Stimulated activated effector memory CD8-positive, alpha-beta T cell treated with anti-CD3 and anti-CD28 coated beads, Interleukin-12 subunit alpha, Interleukin-12 subunit beta, amount 100 ng/mL, for 72 hours (primary cell): ENCODE measurements at places on chromosomes 1 and 21.

DNA sequence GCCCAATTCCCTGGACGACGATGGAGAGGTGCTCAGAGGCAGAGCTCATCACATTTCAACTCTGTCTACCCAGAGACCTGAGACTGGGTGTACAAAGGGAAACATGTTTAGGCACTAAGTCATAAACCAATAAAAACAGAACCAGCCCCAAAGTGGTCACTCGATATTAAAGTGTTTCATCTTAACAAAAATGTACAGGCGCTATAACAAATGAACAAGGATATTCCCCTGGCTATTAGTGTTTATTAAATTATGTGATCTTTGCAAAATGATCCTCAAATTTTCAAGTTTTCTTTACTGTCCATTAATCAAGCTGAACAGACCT, 43.6 kb downstream of the NPHP4 start:
- no peak for DNase-seq

DNA sequence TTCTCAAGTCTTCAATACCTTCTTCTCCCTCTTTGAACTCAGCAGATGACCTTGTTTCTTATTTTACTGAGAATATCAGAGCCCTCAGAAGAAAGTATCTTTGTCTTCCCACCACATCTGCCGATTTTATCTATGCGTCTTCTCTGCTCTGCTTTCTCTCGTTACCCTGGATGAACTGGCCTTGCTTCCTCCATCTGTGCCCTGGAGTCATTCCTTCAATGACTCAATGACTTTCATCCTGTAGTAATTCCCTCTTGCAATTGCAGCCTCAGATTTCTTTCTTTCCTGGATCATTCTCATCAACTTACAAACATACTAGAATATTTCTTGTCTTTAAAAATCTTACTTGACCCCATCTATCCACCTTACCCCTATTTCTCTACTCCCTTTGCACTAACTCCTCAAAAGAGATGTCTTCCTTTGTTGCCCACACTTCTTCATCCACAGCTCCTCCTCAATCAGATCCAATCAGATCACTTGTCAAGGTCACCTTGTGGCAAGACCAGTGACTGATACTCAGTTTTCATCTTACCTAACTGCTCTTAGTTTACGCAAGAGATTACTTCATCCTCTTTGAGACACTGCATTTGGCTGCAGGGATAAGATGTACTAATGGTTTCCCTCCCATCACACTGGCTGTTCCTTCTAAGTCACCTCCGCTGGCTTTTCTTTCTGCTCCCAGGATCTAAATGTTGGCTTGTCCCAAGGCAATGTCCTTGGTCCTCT, 8.2 kb upstream of the TGFBR3 start:
- DNase-seq: no peak

DNA sequence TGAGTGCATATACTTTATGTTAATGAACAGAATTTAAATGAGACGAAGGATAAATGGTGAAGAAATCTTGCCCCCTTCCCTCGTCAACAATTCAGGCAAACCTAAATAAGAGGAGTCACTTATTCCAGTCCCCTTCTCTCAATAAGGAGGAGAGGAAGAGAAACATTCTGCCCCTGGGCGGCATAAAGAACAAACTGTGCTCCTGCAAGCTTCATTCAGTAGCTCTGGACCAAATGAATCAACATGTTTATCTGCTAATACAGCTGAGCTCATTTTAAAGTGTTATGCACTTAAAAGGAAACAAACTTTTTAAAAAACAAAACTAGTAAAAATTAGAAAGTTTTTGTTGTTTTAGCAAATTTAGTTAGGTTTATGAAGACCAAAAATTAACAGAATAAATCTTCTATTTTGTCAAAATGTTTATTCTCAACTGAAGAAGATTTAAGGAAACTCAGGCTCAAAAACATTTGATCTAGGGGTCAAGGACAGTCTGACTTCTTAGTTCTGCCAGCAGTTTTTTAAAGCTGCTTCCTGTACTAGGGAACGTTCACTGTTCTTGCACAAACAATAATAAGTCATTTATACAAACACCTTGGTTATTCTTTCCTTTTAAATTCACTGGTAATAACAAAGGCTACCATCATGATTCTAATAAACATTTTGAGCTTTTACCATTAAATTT, 58.3 kb downstream of the AKT3 start:
- DNase-seq: no peak

DNA sequence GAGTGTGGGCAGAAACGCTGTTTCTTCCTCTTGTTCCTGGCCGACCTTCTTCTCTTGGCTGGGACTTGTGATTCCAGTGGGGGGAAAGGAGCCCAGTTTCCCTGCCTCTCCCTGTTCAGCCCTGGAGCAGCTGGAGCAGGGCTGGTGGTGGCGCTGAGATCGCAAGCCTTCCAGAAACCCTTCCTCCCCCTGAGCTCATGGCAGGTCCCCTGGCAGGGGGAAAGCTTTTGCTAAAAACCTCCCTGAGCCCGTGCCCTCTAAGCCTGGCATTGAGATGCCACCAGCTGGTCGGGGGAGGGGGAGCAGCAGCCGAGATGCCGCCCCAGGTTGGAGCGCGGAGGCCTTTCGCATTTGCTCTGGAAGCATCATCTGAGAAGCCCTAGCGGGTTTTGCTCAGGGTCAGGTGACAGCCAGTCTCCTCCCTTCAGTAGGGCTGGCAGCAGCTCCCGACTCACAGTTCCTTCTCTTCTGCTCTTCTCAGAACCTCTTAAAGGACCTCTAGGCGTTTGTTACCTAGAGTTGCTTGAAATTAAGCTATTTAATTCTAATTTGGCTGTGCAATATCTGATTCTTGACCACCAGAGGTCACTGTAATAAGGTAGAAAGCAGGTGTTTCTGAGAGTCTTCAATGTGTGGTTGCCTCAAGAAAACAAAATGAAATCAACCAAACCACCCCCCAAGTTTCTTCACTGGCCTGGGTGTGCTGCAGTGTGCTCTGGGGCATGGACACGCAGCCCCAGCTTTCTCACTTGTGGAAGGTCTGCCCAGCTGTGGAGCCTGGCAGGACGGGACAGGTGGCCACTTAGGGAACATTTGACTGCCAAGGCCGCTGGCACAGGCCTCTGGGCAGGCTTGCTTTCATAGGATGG, 257.3 kb downstream of the CAMTA1 start:
- DNase-seq: no peak

- DNase-seq: no peak
Observed at GRCh38 chr1:46642115-46642680, 25.6 kb upstream of the MOB3C start.

DNA sequence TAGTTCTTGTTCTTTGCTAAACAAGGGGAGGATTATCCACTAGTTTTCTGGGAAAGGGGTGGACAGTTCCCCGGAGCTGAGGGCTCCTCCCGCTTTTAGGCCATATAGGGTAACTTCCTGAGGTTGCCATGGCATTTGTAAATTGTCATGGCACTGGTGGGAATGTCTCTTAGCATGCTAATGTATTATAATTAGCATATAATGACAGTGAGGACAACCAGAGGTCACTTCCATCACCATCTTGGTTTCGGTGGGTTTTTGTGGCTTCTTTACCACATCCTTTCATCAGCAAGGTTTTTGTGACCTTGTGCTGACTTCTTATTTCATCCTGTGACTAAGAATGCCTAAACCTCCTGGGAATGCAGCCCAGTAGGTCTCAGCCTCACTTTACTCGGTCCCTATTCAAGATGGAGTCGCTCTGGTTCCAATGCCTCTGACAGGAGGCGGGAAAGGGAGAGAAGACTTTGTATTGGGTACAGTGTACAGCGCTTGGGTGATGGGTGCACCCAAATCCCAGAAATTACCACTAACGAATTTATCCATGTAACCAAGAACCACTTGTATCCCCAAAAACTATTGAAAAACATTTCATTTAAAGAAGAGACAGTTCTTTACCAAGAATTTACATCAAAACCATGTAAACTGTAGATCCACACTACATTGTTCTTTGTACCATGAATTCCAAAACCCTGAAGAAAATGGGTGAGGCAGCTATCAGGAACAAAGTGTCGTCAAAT, 8.7 kb upstream of the SLC2A5 start:
- no peak for DNase-seq

GRCh38 chr1:214842856-214843255, 239.7 kb upstream of the KCNK2 start:
- DNase-seq: no peak

GRCh38 chr1:207844371-207844770, 66.6 kb downstream of the CD34 start:
- DNase-seq: no peak
